Fibroblast of upper back skin (primary cell): ENCODE measurements at places on chromosomes 3 and 15.

GRCh38 chr3:138188013-138188730 is 1.1 kb downstream of the ARMC8 start:
- peak; percentile 55 for DNase-seq

DNA sequence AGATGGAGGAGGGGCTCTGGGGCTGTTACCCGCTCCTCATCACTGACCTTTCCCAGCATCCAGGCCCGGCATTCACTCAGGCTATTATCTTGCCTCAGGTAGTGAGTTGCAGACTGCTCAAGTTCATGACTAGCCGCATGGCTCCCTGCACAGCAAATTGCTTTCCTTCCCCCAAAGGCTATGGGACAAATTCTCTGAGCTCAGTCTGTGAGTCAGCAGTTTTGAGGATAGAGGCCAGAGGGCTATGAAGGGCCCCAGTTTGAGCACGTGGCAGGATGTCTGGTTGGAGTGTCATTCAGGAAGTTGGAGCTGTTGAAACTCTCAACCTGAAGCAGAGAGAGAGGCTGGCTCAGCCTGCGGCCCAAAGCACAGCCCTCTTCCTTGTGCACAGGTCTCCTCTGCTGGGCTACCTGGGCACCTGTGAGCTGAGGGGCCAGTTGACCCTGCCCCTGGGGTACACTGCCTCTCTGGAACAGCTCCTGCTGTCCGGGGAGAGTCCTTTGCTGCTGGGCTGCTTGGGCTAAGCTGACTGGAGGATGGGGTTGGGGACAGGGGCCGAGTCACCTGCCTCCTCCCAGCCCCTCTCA is 7.9 kb downstream of the FAH start:
- DNase-seq = peak; percentile 94

- DNase-seq = no peak
Measured at GRCh38 chr15:93482731-93483130, 393.7 kb upstream of the RGMA start.

- no peak for DNase-seq
Measured at GRCh38 chr3:13245615-13245978, 172.4 kb upstream of the IQSEC1 start.

DNA sequence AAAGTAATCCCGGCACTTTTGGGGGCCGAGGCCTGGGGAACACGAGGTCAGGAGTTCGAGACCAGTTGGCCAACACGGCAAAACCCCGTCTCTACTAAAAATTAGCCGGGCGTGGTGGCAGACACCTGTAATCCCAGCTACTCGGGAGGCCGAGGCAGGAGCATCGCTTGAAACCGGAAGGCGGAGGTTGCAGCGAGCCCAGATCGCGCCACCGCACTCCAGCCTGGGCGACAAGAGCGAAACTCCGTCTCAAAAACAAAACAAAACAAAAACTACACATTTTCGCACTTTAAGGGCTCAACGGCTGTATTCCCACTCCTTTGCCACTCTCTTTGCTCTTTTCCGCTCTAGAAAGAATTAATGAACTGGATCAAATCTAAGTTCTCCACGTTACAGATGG is 763 bp upstream of the TRNT1 start:
- no peak for DNase-seq

GRCh38 chr15:72935521-72935920 is 116.7 kb upstream of the NEO1 start:
- no peak for DNase-seq

- peak; percentile 88 for DNase-seq
Measured at GRCh38 chr3:189488241-189488767, 142.9 kb upstream of the TP63 start.

DNA sequence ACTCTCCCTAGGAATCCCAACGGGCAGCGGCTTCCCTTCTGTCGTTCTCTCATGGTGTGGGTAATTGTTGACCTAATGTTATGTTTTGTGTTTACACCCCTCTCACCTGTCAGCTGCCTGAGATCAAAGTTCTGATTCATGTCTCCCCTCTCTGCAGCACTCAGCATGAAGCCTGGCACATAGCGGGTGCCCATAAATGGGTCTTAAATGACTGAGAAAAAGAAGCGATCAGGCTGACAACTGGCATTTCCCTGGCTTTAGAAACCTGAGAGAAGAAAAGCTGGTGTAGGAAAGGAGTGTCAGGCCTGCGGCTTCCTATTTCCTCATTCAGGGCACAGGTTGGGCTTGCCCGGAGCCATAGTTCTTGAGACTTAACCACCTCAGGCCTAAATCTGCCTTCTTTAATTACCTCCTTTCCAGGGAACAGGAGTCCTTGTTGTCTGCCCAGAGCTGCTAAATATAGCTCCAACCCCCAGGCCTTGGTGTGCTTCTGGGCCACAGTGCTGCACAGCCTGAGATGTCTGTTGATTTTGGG is 31.8 kb downstream of the LPP start:
- peak; percentile 43 for DNase-seq

DNA sequence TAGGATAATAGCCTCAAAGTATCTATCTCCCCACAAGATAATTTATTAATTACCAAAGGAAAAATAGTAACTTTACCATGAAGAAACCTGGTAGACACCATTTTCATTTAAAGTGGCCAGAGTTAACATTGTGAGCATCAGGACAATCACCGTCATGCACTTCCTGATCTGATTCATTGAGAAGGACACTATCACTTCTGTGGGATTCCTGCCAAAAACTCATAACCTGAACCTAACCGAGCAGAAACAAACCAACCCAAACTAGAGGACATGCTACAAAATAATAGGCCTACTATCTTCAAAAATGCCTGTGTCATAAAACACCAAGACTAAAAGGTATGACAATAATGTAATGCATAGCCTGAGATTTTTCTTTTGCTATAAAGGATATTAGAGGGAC is 39.0 kb downstream of the FSIP1 start:
- DNase-seq = no peak

- DNase-seq = no peak
Measured at GRCh38 chr15:34609102-34610057, 25.9 kb upstream of the GOLGA8B start.

DNA sequence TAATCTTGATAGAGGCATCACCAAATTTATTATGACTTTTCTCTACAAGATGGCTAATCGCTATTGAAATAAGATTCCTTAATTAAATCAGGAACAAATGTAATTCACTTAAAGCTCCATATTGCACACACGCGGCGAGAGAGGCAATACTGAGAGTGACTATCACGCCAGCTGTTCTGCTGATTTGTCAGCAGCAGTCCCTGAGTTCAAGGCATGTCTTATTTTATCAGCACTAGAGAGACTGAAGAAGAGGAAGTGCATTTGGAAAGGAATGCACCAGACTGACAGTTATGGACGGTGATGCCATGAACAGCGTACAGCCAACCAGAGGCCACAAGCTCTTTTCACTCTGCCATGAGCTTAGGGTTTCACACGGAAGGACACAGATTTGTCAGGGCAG is 83.6 kb upstream of the SLCO3A1 start:
- DNase-seq = no peak

DNA sequence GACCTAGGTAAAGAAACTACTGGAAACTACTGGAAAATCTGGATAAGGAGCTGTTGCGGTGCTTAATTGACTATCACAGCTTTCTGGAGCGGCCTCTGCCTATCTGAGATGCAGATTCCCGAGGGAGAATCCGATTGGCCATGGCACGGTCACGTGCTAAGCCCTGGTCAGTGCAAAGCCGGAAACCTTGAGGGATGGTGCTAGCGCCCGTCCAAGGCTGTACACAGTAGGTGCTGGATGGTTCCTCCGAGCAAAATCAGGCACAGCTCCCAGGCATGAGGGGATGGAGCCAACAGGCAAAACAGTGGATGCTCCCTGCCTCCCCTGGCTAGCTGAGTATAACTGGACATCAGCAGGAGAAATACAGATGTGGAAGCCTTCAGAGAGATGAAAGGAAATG is 238.7 kb upstream of the HES1 start:
- no peak for DNase-seq

GRCh38 chr3:127003175-127003555 is 20.2 kb downstream of the PLXNA1 start:
- DNase-seq = no peak

- peak; percentile 11 for DNase-seq
Measured at GRCh38 chr3:123449997-123450604, 1.2 kb upstream of the ADCY5 start.

DNA sequence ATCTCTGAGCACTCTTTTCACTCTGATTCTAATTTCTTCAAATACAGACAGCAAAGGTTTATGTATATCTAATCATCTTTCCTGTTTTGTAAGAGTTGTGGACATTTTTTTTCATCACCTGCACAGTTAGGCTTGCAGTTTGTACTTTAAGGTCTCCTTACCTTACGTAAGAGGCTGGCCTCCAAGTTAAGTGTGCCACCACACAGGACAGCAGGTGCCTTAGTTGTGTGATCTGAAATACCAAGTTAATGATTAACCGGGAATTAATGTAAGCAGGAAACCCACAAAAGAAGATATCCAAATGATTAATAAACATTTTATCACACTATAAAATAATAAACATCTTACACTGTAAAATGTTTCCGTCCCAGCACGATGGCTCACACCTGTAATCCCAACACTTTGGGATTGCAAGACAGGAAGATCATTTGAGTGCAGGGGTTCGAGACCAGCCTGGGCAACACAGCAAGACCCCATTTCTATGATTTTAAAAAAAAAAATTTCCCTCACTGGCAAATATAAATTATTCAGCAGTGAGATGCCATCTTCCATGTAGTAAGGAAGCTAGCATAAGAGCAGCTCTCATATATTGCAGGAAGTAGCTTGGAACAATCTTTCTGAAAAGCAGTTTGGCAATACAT is 87.7 kb upstream of the LIMD1 start:
- no peak for DNase-seq

DNA sequence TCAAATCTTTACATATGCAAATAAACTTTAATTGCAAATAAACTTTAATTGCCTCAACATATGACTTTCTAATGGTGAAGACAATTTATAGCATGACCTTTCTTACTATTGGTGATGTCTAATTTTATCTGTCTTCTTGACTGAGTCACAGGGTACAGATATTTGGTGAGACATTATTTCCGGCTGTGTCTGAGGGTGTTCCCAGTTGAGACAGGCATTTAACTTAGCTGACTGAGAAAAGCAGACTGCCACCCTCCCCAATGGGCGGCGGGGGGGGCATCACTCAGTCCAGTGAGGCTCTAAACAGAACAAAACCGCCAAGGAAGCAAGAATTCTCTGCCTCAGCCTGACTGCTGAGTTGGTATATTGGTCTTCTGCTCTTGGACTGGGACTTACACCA is 160.0 kb downstream of the TBL1XR1 start:
- DNase-seq = no peak

DNA sequence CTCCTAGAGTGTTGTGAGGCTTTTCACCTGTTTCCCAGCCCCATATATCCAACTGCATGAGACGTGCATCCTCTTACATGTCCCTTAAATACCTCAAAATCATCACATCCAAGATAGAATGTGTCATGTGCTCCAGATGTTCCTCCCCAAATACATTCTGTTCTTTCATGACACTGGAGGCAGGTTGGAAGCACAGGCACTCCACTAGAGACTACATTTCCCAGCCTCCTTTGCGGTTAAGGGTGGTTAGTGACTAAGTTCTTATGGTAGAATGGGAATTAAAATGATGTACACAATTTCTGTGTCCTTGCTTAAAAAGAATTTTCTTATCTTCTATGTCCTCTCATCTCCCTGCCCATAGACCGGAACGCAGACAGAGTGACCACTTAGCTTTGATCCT is 34.3 kb downstream of the TMEM40 start:
- DNase-seq = no peak

DNA sequence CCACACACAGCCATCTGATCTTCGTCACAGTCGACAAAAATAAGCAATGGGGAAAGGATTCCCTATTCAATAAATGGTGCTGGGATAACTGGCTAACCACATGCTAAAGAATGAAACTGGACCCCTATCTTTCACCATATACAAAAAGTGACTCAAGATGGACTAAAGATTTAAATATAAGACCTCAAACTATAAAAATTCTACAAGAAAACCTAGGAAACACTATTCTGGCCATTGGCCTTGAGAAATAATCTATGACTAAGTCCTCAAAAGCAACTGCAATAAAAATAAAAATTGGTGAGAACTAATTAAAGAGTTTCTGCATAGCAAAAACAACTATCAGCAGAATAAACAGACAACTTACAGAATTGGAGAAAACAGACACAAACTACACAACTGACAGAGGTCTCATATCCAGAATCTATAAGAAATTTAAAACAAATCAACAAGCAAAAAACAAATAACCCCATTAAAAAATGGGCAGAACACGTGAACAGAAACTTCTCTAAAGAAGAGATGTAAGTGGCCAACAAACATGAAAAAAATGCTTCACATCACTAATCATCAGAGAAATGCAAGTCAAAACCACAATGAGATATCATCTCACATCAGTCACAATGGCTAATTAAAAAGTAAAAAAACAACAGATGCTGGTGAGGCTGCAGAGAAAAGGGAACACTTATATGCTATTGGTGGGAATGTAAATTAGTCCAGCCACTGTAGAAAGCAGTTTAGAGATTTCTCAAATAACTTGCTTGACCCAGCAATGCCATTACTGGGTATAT is 104.0 kb downstream of the NR1I2 start:
- DNase-seq = peak; percentile 11
